ENCODE measurements at places on chromosomes 5 and 9. TPM values are rescaled to one million over a fixed set of nuclear protein-coding genes. Genes with fewer than 3 reads are reported as not detected.

GRCh38 chr5:88256872-88257271 lies 11.8 kb downstream of the TMEM161B start:
- no peak for DNase-seq

The C9orf153 gene
- 0.21 TPM for polyA plus RNA-seq

DNA sequence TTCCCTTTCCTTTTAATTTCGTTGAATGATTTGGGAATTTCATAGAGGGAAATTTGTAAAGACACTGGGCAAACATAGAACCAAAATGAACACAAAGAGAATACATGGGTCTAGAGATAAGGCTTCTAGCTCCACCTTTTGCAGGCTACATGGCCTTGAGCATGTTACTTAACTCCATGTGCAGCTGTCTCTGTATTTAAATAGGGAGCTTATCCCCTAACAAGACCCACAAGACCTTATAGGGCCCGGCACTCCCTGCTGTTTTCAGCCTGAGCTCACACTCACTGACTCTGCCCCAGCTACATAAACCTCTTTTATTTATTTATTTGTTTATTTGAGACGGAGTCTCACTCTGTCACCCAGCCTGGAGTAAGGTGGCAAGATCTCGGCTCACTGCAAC lies 30.6 kb upstream of the TLE1 start:
- no peak for DNase-seq

DNA sequence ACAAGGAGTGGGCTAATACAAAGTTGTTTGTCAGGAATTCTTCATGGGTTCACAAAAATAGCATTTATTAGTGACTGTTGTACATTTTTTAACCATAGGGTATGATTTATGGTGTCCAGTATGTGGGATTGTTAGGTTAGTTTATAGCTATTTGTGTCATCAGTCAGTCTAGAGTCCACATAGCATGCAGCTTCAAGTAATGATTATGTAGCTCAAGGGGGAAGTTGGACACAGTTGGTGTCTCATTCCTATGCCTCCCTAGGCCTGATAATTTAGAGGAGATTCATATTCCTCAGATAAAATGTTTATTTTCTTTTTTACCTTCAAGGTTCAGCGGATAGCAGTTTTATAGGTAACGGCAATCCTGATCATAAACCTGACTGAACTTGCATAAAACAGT lies 153.8 kb downstream of the OXCT1 start:
- no peak for DNase-seq

- no peak for DNase-seq
Observed at GRCh38 chr9:104286799-104287198, 192.7 kb downstream of the SMC2 start.

- DNase-seq: no peak
Observed at GRCh38 chr9:108681851-108682590, 173.8 kb downstream of the ACTL7B start.

The CORO2A gene
- polyA plus RNA-seq: 2.2 TPM

- no peak for DNase-seq
Observed at GRCh38 chr5:125200866-125201373, 454.5 kb upstream of the ZNF608 start.

- no peak for DNase-seq
Observed at GRCh38 chr5:142597546-142598337, 88.1 kb downstream of the FGF1 start.

DNA sequence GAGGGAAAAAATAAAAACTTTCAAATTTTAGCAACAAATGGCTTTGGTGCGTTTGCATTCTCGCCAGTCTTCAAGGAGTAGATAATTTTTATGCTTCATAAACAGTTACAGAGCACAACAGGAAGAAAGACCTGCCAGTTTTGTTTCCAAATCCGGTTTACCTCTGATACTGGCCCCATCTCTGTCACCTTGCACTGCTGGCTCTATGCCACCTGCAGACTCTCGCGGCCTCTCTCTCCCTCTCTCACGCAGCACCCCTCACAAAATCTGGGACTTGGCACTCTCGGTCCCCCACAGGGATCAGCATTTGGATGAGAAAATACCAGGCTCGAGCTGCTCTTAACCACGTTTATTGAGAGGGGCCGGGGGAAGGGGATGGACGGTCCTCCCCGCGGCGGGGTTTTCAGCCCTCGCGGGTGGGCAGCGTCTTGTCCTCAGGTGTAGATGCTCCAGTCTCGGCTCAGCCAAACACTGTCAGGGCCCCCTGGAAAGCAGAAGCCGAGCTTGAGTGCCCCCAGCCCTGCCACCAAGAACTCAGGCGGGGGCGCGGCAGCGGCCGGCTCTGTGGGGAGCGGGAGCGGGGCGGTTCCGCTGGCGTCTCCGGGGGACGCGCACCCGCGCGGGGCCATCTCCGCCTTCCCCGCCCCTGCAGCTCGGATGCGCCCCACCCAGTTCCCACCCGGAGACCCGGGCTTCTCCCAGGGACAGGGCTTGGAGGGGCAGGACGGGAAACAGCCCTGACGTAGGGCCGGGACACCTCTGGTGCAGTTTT lies 1.3 kb downstream of the SCGB3A1 start:
- DNase-seq: no peak

The RHOBTB3 gene
- polyA plus RNA-seq: 68.0 TPM

The EFNA5 gene
- 28.4 TPM for polyA plus RNA-seq
